ENCODE measurements at places on chromosomes 12 and 14. TPM values are rescaled to one million over a fixed set of nuclear protein-coding genes. Genes with fewer than 3 reads are reported as not detected.

Gene TRHDE
- not detected for total RNA-seq

GRCh38 chr12:53200107-53200457 lies 7.0 kb downstream of the ITGB7 start:
- H3K4me1 ChIP-seq: peaks cover 84% of the 10 kb centered on the region
- H3K4me3 ChIP-seq: peak overlapping the region; percentile 66
- H3K27ac ChIP-seq: peak overlapping the region; percentile 84
- H3K36me3 ChIP-seq: peaks cover 74% of the 10 kb centered on the region

GRCh38 chr14:33669111-33669510 lies 281.8 kb downstream of the EGLN3 start:
- no peaks in the 10 kb centered on the region for H3K36me3 ChIP-seq
- H3K27ac ChIP-seq: no peak overlapping the region
- no peaks in the 10 kb centered on the region for H3K27me3 ChIP-seq
- no peak for DNase-seq
- H3K4me3 ChIP-seq: no peak overlapping the region

DNA sequence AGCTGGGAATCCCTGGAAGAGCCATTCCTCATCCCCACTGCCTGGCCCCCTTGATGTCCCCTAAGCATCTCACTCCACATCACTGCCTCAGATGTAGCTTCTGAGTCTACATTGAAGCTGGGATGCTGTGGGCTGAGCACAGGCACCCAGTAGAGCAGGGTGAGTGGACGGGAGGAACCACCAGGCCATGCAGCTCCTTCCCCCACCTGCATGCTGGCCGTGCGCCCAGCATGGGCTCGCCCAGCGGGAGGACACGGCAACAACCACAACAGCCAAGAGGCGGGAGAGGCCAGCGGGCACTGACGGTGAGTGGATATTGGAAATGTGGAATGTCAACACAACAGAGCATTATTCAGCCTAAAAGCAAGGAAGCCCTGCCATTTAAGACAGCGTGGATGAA lies 310.9 kb downstream of the ADGRD1 start:
- no peak overlapping the region for H3K4me3 ChIP-seq
- no peaks in the 10 kb centered on the region for H3K27me3 ChIP-seq
- H3K36me3 ChIP-seq: no peaks in the 10 kb centered on the region
- no peak for DNase-seq

- no peak overlapping the region for H3K27ac ChIP-seq
- no peaks in the 10 kb centered on the region for H3K36me3 ChIP-seq
- no peak for DNase-seq
- peaks cover 1% of the 10 kb centered on the region for H3K27me3 ChIP-seq
Observed at GRCh38 chr12:48873096-48873495, 7.4 kb upstream of the RND1 start.

- peak overlapping the region; percentile 58 for H3K27ac ChIP-seq
- H3K27me3 ChIP-seq: no peaks in the 10 kb centered on the region
Observed at GRCh38 chr12:89472508-89472907, 52.1 kb downstream of the GALNT4 start.

GRCh38 chr14:55814064-55814463 lies 234.1 kb downstream of the KTN1 start:
- H3K36me3 ChIP-seq: peaks cover 50% of the 10 kb centered on the region
- peaks cover 26% of the 10 kb centered on the region for H3K4me1 ChIP-seq
- no peak for DNase-seq
- no peak overlapping the region for H3K4me3 ChIP-seq
- H3K27ac ChIP-seq: peak overlapping the region; percentile 2

GRCh38 chr14:72894623-72895378 lies 900 bp upstream of the DPF3 start:
- H3K27ac ChIP-seq: no peak overlapping the region
- H3K4me1 ChIP-seq: peaks cover 30% of the 10 kb centered on the region
- DNase-seq: no peak
- H3K36me3 ChIP-seq: peaks cover 4% of the 10 kb centered on the region
- peaks cover 54% of the 10 kb centered on the region for H3K27me3 ChIP-seq

GRCh38 chr14:53032838-53033390 lies 82.1 kb upstream of the FERMT2 start:
- H3K4me3 ChIP-seq: no peak overlapping the region
- H3K4me1 ChIP-seq: peaks cover 26% of the 10 kb centered on the region
- H3K27ac ChIP-seq: no peak overlapping the region
- no peak for DNase-seq
- H3K27me3 ChIP-seq: no peaks in the 10 kb centered on the region
